KG1 (cell line): ENCODE measurements at places on chromosomes 16 and 17.

DNA sequence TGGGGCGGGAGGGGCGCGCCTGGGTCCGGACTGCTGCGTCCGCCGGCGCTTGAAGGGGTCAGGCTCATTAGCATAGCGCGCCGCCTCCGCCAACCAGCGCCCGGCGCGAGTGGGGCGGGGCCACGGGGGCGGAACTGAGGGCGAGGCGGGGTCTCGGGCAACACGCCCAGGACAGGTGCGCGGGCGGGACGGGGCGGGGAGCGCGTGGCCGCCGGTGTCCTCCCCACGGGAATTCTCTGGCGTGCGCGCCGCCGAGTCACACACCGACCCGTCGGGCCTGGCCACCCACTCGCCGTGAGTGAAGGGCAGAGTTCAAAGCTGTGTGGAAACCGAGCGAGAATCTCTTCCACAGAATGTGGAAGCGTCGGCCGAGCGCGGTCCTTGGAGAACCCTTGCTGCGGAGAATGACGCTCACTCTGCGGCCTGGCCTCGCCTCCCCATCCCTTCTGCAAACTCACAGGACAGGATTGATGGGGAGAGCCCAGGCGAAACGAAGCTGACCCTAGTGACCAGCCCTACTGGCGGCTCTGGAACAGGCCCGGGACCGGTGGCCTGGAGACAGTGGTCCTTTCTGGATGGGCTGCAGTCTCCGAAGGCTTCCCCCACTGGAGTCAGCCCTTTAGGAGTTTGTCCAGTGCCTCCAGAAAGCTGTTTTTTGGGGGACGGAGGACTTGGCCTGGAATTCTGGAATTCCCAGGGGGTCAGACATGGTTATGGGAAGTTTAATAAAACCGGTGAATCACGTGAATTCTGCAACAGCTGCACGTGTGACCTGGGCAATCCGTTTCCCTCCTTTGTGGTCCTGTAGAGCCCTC is at the start of gene SNAI3:
Gene SNAI3, minus strand, starts transcription at position 69 of the 815 bp plus-strand sequence. CDS start 101 bp downstream, outside the sequence.
- peak; percentile 49 for DNase-seq

DNA sequence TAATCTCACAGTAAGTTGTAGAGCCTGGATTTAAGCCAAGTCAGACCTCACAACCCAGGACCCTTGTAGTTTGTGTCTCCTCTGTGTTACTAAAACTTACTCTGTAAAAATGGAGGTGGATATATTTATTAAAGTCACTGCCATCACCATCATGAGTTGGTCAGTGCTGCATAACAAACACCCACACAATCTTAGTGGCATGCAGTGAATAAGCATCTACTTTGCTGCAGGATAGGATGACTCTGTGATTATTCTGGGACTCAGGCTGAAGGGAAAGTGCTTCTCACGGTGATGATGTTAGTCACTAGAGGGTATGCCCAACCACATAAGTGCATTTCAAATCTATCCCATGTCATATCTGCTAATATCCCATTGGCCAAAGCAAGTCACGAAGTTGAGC is 398.7 kb downstream of the XYLT1 start:
- no peak for DNase-seq

GRCh38 chr17:14360856-14361255 is 60.0 kb downstream of the HS3ST3B1 start:
- DNase-seq: no peak

GRCh38 chr17:16418685-16419068 is 3.3 kb downstream of the TRPV2 start:
- no peak for DNase-seq

GRCh38 chr17:49104511-49105074 is 28.0 kb upstream of the B4GALNT2 start:
- no peak for DNase-seq

- no peak for DNase-seq
Observed at GRCh38 chr16:58859958-58860669, 126.0 kb upstream of the GOT2 start.
